ENCODE measurements at places on chromosomes 3 and 15.

GRCh38 chr3:124425972-124426371, 304.3 kb upstream of the UMPS start:
- DNase-seq: no peak

DNA sequence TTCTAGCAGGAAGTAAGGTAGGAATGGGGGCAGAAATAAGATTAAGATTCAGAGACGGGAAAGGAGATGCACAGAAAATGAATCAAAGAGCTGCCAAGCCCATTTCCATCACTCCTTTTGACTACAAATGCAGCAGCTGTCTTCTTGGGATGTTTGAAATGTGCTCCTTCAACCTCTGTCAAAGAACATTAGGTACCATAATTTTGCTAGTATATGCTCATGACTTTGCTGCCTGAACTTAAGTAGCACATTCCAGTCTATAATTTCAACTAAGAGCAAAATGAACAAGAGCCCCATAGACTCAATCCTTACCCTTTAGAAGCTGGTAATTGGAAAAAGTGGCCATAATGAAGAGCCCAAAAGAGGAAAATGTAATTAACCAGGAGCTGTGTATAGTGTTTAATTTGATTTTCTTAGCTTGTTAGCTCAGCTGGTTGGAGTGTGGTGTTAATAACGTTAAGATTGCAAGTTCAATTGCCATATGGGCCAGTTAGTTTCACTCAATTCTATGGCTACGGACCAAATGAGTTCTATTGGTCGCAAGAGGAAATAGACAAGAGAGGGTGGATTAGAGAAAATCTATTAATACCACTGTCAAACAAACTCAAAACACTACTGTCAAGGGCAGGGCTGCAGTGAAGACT, 349.9 kb downstream of the ZBBX start:
- no peak for DNase-seq

GRCh38 chr3:53151870-53152660, 8.9 kb upstream of the PRKCD start:
- DNase-seq: no peak

DNA sequence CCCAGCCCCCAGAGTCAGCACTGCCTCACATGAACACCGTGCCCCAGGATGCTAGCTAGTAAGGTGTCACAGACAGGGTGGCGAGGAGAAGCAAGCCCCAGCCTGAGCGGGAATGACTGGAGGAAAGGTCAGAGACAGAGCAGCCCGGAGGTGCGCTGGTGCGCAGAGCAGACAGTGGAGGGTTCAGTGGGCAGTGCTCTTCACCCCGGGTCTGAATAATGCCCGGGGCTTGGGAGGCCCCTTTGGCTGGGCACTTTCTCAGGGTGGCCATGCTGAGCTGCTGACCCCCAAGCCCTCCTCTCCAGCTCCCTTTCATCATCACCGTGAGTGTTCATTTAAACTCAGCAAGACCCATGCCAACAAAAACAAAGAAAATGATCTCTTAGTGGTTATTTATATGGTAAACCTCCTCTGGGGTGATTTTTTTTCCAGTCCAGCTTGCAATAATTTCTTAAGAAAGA, 110.8 kb downstream of the VGLL4 start:
- no peak for DNase-seq

DNA sequence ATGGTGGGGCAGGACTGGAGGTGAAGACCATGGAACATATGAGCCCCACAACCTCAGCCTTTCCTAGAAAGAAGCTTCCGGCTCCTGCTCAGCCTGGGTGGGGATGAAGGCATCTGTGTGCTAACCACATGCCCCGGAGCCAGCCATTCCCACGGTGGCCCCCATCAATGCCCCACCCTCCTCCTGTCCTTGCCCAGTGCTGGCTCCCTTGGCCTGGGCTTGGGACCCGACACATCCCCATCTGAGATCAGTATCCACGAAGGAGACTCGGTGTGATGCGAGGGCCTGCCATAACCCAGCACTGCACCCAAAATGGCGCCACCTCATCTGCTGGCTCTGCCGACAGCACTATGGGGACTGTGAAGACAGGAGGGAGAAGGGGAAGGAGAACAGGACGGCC, 16.5 kb upstream of the PLXND1 start:
- no peak for DNase-seq

DNA sequence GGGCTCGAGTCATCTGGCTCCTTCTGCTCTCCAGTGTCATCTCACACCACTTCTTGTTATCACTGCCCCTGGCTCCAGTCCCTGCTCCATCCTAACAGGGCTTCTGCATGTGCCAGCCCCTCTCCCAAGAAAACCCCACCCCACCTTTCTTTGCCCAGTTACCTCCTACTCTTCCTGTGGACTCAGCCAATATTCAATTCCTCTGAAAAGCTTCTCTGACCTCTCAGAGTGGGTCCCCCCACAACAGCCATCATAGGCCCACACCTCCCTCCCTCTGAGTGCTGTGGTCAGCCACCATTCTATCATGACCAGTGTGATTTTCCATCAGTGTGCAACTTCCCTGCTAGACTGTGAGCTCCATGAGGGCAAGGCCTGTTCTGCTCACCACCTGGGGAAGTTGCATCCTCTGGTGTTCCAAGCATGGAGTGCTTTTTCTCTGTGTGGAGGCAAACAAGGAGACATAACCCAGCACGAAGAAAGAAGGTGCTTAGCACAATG, 71.6 kb downstream of the ADCY5 start:
- DNase-seq: no peak

DNA sequence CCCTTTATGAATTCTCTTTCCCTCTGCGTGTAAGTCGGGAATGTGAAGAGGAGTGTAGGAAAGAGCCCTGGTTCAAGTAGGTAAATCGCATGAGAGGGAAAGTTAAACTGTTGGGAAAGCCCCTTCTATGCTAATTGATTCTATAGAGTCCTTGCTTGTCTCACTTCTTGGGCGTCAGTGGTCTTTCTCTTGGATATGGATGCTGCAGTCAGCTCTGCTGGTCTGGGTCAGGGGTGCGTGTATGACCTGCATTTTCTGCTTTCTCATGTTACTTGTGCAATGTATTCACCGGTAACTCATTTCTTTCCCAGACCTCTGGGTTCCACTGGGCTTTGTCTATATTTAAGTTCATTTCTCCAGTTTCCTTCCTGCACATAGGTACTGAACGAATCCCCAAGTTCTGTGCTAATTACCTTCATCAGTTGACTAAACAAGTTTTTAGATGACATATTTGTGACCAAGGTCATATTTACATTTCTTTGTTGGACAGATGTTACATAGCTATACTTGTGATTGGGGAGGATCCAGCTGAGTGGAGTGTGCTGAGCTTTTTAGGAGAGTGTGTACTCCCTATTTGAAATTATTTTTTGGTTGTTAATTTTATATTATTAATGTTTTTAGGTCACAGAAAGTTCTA, 1.4 kb downstream of the SETD5 start:
- no peak for DNase-seq

DNA sequence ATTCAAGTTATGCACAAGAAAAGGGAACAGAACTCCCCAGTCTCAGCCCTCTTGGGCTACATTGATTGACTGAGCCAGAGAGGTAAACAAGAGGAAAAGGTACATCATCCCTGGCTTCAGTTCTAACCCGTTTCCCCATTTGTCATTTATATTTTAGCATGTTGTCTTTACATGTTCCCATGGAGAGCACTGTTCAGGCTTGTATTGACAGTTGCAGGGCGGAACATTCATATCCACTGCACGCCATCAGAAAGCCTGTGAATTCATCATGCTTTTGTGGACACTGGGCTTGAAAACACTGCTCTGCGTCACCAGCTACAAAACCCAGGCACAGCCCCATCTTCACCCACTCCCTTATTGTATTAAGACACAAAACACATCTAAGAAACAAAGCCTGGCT, 240.9 kb upstream of the EIF1B start:
- DNase-seq: no peak

GRCh38 chr3:126828306-126828705, 124.3 kb downstream of the CHCHD6 start:
- DNase-seq: no peak

DNA sequence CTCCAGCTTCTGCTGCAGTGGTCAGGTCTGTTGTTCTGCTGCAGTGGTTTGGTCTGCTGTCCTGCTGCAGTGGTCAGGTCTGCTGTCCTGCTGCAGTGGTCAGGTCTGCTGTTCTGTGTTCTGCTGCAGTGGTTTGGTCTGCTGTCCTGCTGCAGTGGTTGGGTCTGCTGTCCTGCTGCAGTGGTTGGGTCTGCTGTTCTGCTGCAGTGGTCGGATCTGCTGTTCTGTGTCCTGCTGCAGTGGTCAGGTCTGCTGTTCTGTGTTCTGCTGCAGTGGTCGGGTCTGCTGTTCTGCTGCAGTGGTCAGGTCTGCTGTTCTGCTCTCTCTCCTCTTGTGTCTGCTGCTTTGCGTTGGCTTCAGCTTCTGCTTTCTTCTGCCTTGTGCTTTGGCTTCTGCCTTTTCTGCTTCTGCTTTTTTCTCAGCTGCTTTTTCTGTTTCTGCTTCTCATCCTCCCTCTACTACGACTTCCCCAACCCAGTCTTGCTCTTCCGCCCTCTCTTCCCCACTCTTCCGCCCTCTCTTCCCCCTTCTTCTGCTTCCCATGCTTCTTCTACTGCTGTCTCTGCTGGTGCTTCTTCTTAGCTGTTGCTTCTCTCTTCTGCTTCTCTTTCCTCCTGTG, 50.7 kb downstream of the FAM43A start:
- no peak for DNase-seq
